ENCODE measurements at places on chromosomes 7 and 10. TPM values are rescaled to one million over a fixed set of nuclear protein-coding genes. Genes with fewer than 3 reads are reported as not detected.

Gene CTNNA3
- polyA plus RNA-seq = 2.8 TPM

DNA sequence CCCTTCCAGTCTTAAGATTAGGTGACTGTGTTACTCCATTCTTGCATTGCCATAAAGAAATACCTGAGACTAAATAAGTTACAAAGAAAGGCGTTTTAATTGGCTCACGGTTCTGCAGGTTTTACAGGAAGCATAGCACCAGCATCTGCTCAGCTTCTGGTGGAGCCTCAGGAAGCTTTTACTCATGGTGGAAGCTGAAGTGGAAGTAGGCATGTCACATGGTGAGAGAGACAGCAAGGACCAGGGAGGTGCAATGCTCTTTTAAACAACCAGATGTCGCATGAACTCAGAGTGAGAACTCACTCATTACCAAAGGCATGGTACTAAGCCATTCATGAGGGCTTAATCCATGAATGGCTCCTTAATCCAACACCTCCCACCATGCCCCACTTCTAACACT, 34.0 kb upstream of the TMEM273 start:
- no peak for DNase-seq

- DNase-seq = no peak
These were observed 14.6 kb downstream of the PPIA start for GRCh38 chr7:44811093-44811492.

- DNase-seq = no peak
These were observed 65.2 kb upstream of the TM9SF3 start for GRCh38 chr10:96651998-96652431.

GRCh38 chr10:77320971-77321471, 316.6 kb downstream of the KCNMA1 start:
- DNase-seq = no peak

Measured in renal pelvis (tissue), 12 donors.